ENCODE measurements at places on chromosomes 12 and 14.

GRCh38 chr14:90483571-90483974, 86.7 kb downstream of the CALM1 start:
- no peak for DNase-seq

DNA sequence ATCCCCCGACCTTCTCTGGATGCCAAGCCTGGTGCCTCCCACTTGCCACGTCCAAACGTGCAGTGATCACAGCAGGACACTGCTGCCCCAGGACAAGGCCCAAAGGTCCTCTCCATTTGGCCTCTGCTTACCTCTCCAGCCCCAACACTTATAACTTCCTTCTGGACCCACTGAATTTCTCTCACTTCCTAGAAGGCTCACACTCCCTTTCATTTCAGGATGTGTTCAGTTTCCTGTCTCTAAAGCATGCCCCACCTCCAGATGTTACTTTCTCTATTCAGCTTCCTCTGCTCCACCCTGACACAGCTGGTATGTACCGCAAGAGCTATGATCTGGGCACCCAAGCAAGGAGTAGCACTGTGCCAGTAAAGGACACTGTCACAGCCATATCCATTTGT, 33.0 kb downstream of the CDKL1 start:
- no peak for DNase-seq

GRCh38 chr14:36517242-36518030, 2.6 kb downstream of the NKX2-1 start:
- DNase-seq: no peak

- DNase-seq: no peak
Observed at GRCh38 chr12:94285943-94286582, 137.7 kb downstream of the PLXNC1 start.

- DNase-seq: no peak
Observed at GRCh38 chr12:2453076-2453760, 341.6 kb upstream of the FKBP4 start.

DNA sequence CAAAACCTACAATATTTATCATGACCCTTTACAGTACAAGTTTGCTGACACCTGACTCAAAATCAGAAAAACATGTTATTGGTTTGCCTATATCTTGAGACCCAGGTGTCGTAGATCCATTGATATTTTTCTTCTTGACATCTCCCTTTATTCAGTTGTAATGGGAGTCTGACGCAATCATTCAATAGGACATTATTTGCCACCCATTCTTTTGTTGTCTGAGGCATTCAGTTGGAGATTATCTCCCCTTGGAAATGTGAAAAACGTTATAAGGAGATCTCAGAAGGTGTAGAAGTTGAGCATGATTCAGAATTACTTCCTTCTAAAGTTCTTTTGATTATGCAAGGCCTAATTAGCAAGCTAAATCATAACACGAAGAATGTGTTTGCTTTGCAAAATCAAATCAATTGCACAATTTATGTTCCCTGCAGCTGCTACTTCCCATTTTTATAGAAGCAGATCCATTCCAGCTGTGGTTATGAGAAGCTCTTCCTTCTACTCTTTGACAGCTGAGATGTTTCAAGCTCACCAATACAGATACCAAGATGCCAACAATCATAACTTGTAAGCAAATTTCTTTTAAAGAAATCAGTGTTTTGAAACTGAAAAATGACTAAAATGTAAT, 228.2 kb upstream of the SYT1 start:
- no peak for DNase-seq

DNA sequence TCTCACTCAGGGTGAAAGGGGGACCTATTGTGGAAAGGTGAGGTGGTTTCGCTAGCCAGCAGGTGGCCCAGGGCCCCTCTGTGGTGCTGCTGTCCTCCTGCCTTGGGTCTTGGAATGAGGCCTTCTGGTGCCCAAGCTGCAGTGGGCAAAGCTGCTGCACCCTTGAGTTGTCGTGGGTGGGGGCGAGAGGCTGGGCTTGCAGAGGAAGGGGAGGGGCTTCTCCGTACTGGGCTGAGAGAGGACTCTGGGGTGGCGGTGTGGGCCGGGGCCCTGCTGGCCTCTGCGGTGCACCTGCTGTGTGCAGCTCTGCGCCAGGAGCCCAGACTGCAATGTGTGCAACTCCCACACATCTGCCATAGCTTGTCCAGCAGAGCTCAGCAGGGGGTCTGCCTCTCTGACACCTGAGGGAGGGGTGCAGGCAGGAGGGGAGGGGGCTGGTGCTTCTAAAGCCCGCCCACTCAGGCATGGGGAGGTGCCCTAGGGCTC, 145.8 kb downstream of the KIF26A start:
- no peak for DNase-seq

DNA sequence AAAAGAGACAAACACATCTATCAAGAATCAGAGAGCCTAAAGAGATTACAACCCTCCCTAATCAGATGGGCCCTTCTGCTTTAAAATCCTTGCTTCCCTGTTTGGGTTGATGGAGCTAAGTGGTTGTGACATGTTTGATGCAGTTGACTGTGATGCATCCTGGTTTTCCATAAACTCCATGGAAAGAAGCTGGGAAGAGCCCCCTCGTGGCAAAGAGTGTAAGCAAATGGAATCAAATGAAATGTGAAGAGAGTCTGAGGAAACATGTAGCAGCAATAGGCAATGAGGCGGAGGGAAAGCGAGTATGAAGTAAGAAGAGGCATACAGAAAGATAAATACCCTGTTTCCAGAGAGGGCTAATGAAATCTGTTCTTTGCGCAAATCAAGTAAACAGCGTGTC, 70.4 kb upstream of the SLCO1C1 start:
- DNase-seq: no peak

DNA sequence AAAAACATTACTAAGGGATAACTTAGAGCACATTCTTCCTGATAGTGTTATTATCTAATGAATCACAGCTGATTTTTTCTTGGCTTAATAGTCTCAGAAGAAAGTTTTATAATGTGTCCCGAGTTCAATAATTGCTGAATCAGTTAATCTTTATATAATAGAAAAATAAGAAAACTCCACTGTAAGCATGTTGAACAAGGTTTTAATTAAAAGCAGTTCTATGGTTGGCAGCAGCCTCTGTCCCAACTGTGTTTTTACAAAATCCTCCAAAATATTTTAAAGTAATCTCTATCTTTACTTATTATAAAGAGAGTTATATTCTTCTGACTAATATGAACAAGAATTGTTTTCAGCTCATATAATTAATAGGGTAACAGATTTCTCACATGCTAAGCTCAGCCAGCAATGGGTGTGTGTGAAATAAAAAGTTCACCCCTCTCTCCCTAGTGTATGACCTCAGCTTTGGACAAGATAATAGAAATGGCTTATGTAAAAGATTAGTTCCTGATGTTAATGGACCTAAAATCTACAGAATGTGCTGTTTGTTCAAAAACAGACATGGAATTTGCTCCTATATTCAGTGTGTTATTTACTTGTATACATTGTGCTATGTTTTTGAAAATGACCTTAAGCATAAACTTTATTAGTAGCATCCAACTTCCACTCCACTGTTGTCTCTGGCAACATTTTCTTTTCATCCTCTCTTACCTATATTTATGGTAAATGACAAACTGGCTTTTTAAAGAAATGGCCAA, 67.1 kb upstream of the DCN start:
- no peak for DNase-seq

DNA sequence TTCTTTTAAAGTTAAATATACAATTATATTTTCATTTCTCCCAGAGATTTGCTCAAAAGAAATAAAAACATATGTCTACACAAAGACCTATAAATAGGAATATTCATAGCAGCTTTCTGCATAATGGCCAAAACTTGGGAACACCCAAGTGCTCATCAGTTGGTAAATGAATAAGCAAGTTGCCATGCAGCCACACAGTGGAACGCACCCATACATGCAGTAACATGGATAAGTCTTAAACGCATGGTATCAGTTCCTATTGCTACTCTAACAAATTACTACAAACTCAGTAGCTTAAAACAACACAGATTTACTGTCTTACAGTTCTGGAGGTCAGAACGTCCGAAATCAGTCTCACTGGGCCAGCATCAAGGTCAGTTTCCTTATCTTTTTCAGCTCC, 78.5 kb downstream of the DPF3 start:
- no peak for DNase-seq

All from activated CD4-positive, CD25-positive, alpha-beta regulatory T cell (primary cell).